ENCODE measurements at places on chromosomes 13 and 19.

DNA sequence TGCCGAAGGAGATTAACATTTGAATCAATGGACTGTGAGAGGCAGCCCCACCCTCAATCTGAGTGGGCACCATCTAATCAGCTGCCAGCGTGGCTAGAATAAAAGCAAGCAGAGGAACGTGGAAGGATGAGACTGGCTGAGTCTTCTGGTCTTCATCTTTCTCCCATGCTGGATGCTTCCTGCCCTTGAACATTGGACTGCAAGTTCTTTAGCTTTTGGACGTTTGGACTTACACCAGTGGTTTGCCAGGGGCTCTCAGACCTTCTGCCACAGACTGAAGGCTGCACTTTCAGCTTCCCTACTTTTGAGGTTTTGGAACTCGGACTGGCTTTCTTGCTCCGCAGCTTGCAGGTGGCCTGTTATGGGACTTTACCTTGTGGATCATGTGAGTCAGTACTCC is 14.7 kb downstream of the NHLRC3 start:
- DNase-seq: peak; percentile 44

DNA sequence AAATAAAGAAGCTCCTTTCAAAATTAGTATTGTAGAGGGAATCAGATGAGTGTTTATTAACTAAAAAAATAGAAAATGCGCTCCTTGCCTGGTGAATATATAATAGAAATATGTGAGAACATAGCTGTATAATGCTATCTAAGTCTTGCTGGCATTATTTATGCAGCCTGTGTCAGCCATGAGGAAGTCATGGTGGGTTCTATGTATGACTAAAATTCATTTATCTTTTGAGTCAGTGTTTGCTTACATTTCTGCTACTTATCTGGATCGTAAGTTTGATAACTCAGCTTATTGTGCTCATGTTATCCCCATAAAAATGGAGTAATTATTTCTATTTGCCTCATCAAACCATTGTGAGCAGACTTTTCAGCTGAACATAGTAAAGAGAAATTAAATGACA is 449.3 kb downstream of the OXGR1 start:
- no peak for DNase-seq

- DNase-seq: no peak
These were observed 1617.1 kb downstream of the PCDH9 start for GRCh38 chr13:65613004-65613403.

DNA sequence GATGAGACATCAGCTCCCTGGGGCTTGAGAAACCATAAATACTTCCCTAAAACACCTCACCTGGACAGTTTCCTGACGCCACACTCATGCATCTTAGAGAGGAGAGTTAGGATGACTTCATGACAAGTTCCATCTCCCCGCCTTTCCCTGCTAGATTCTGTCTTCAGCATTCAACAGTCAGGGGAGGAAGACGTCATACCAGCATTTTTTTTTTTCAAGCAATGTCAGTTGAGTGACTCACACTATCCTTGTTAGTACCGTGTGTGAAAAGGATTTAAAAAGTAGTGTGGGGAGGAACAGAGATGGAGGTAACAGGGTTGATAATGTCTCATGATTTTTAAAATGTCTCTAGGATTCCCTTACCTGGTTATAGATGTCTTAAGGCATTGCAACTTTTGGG is at the start of gene OR7D2:
OR7D2 (plus strand) TSS at position 79 of the 400 bp plus-strand sequence. CDS start 6,803 bp downstream, outside the sequence.
- no peak for DNase-seq

- DNase-seq: no peak
These were observed 9.9 kb downstream of the PLEKHF1 start for GRCh38 chr19:29675120-29675649.

GRCh38 chr19:44772959-44773358 is 4.7 kb upstream of the CBLC start:
- DNase-seq: no peak

GRCh38 chr13:27188239-27188638 is 16.6 kb upstream of the USP12 start:
- no peak for DNase-seq

- DNase-seq: no peak
These were observed 4.6 kb upstream of the ZNF845 start for GRCh38 chr19:53328967-53329366.

DNA sequence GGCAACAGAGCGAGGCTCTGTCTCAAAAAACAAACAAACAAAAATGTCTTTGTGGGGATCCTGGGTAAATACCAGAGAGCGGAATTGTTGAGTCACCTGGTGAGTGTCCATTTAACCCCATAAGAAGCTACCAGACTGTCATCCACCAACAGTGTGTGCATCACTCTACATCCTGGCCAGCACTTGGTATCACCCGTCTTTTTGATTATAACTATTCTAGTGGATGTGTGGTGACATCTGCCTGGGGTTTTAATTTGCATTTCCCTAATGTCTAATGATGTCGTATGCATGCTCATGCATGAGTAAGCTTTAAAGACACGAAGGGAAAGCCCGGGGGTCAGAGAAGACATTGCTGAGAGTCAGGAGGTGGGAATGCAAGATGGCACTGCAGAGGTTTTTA is 126.7 kb upstream of the MRI1 start:
- DNase-seq: no peak

DNA sequence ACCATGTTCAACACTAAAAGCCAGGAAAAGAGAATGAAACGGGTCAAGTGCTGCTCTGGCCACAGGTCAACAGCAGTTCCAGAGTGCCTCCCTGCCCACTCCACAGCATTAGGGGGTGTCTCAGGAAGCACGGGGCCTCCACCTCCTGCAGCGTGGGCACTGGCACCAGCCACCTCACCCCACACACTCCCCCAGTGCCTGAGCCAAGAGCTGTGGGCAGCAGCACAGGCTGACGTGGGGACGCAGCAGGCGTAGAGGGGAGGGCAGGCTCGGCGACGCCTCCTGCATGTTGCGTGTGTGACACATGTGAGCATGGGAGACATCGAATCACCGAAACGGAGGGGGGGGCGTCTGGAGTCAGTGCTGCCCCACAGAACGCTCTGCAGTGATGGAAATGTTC is 21.4 kb upstream of the TMEM160 start:
- no peak for DNase-seq

DNA sequence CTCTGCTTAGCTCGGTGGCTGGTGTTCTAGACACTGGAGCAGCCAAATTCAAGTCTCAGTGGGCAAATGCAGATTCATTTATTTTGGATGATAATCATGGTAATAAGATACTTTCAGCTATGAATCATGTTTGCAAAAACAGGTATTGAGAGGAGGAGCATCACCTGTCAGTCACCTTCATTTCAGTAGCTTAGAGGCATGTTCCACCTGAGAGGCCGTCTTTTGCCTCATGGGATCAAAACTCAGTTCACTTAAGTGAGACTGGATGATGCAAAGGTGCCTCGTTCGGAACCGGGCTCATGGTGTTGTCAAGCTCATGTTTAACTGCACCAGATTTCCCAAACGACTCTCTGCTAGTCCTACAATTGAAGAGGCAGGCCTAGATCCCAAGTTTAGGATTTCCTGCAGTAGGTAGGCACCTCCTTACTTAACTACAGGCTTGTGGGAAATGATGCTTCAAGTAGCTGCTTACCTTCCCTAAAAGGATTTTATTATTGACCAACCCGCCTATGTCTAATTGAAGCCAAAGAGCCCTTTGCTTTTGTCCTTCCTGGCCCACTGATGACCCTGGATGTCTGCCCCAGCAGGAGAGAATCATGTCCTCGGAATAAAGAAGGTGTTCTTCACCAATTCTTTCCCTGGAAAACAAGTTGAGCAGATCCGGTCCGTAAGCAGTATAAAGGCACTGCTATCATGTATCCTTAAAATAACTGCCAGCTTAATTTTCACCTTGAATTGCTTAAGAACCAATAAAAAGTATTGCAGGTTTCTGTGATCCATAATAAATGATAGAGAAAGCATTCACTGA is 60.0 kb downstream of the ZAR1L start:
- DNase-seq: no peak

DNA sequence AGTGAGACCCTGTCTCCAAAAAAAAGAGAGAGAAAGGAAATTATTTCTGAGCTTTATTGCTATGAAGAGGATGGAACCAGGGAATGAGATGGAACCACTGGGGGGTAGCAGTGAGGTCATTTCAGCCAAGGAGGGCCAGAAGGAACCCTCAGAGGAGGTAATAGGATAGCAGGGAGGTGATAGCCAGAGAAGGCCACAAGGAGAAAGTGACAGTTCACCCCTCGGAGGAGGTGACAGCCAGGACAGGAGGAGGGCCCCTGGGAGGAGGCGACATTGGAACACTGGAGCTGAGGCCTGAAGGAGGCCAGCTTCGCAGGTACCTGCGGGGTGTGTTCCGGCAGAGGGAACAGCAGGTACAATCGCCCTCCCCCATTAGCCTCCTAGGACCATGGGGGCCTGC is 675 bp upstream of the PGPEP1 start:
- no peak for DNase-seq

DNA sequence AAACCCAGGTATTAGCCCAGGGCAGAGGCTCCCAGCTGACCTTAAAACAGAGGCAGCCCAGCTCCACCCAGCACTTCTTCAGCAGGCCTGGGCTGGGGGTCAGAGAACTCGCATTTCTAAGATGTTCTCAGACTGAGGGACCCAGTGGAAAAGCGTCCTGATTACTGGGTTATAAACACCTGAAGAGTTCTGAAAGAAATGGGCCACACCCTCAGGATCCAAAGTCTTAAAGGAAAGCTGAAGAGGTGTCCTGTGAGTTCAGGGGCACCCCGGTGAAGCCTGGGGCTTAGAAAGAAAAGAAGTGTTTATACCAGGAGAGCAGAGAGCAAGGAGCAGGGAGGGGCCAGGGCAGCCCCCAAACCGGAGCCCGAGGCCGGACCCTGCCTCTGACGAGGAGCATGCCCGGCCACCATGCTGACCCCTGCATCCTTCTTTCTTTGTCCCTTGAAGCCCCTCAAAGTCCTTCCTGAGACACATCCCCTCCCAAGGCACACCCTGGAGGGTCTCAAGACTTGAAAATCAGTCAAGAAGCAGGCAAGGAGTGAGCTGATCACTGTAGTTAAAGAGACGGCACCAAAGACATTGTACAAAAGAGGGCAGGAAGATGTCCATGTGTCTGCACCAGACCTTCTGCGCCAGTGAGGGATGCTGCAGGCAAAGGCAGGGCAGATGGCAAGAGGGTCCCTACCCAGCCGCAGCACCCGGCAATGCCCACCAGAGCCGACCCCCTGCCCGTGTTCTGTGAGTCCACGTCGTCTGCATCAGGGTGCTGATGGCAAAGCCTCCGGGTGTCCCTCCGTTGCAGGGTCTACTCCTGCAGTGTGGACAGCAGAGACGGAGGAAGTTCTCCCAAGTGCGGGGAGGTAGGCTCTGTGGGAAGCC is 10.6 kb upstream of the RAB20 start:
- DNase-seq: no peak

DNA sequence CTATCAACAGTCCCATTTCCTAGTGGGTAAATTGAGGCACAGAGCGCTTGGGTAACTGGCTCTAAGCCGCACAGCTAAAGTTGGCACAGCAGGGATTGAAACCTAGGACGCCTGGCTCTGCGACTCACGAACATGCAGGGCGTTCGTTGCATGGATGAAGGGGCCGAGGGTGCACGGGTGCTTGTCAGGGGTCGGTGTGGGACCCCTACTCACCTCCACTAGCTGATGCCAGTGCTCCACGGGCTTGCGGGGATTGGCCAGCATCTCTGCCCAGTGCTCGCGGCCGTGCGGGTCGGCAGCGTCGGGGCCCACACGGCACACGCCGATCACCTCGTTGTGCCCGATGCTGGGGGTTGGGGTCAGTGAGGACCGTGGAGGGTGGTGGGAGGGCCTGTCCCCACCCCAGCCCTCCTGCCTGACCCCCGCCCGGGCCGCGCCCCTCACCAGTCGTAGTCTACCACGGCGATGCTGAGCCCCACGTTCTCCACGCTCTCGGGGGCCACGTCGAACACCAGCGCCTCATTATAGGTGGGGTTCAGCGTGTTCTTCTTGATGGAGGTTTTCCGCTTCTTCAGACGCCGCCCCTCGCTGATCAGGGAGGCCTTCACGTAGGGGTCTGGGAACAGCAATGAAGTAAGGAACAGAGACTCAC is 14.6 kb downstream of the SYT3 start:
- no peak for DNase-seq

DNA sequence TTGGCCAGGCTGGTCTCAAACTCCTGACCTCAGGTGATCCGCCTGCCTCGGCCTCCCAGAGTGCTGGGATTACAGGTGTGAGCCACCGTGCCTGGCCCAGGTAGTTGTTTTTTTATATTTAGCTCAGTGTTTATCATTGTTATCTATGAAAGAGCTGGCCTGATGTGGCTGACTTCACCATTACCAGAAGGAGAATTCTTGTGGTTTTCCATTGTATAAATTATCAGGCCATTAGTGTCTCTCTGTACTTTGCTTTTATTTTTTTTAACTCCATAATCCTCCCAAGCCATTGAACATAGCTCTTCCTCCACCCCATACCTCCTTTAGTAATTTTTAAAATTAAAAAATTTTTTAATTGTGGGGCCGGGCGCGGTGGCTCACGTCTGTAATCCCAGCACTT is 24.2 kb downstream of the CERS4 start:
- DNase-seq: no peak

GRCh38 chr13:54536112-54536511 is 1507.5 kb downstream of the OLFM4 start:
- DNase-seq: peak; percentile 64

DNA sequence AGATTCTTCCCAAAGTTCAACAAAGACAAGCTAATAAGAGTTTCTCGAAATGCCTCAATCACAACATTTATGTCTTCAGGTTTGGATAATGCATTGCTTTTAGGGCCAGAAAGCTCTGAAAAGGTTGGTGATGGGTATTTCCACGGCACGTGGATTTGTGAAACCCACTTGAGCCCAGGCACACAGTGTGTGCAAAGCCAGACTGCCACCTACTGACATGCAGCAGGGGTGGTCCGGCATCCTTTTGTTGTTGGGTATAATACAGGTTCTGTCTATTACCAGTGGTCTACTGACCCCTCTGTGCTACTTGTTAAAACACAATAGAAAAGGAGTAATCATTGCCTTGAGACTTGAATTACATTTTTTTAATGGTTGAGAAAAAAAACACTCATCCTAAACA is 225.6 kb downstream of the RAP2A start:
- DNase-seq: peak; percentile 47

GRCh38 chr19:48644355-48644754 is 1.6 kb downstream of the CA11 start:
- DNase-seq: peak; percentile 17

GRCh38 chr19:23547816-23548430 is 139.1 kb downstream of the ZNF675 start:
- no peak for DNase-seq

Data from pons (tissue), 1 donor.